ENCODE measurements at places on chromosomes 16 and 17.

DNA sequence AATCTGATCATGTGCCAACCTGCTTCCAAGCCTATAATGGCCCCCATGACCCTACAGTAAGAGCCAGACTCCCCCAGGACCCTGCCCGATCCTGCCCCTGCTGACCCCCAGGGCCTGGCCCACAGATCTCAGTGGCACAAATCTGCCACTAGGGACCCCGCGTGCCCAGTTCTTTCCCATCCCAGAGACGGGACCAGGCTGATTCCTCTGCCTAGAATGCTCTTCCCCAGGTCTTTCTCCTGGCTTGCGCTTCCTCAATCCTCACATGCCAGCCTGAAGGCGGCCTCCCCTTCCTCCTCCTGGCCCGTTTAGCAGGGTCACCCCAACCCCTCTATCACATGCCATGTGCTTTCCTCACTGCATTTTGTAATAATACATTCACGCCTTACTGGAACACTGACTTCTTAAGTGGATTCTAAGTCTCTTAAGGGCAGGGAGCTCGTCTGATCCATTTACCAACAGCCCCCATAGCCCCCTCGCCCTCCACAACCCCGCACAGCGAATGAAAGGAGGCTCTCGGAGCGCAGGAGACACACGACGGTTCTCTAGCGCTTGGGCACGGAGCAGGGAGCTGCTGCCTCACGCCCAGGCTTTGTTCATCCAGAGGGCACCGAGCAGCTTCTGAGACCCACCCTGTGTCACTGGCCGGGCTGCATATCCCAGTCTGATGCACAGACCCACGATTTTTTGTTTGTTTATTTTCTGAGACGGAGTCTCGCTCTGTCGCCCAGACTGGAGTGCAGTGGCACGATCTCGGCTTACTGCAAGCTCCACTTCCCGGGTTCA is 1.2 kb downstream of the TRIM65 start:
- DNase-seq, result no peak

DNA sequence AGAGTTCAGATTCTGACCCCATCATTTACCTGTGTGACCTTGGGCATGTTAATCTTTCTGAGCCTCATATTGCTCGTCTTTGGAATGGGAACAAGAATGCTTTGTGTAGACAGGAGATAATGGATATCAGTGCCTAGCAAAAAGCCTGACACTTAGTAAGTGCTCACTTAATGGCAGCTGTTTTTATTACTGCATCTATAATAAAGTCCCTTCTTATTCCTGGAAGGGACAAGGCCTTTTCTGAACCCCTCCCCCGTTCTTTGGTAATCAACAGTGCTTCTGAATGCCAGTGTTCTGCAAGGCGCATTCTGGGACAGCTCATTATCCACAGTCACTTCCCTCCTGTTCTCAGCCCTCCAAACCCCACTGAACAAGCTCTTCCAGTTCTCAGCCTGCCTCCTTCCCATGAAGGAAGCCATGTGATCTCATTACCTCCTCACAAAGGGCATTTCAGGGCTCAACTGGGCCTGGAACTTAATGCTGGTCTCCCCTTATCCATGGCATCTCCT is 25.1 kb upstream of the SUPT4H1 start:
- DNase-seq, result peak; percentile 27

- DNase-seq, result no peak
Observed at GRCh38 chr17:44501866-44502375, 1.3 kb downstream of the GPATCH8 start.

GRCh38 chr17:13204607-13205237 is 186.9 kb upstream of the ELAC2 start:
- DNase-seq, result no peak

DNA sequence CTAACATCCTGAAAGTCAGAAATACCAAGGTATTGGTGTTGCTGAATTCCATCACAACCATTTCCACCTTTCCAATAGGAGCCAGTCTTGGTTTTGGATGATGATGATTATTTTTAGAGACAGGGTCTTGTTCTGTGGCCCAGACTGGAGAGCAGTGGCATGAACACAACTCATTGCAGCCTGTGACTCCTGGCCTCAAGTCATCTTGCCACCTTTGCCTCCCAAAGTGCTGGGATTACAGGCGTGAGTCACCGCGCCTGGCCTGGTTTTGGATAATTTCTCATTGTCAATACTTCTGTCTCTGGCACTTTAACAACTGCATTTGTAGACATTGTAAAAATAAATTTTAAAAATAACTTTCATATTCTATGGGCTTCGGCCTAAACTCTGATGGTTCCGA is 22.6 kb downstream of the STAT5B start:
- no peak for DNase-seq

DNA sequence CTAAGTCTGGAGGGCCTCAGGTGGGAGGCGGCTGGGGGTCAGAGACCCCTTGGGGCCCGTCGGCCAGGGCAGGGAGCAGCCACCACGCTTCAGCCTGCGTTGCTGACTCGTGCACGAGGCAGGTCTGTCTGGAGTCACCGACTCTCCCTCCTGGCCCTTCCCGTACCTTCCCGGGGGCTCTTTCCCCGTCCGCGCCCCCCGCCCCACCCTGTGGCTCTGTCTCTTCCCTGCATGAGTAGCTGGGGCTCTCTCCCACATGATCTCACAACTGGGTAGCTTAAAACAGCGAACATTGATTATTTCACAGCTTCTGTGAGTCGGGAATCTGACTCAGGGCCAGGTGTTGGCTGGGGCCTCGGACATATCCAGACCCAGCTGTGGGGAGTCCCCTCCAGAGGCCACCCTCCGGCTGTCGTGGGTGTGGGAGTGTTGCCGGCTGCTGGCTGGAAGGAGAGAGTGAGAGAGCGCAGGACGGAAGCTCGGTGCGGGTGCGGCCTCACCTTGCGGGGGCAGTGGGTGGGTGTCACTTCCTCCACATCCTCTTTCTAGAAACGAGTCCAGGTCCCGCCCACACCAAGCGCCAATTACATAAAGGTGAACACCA is 17.3 kb downstream of the BAHCC1 start:
- no peak for DNase-seq

DNA sequence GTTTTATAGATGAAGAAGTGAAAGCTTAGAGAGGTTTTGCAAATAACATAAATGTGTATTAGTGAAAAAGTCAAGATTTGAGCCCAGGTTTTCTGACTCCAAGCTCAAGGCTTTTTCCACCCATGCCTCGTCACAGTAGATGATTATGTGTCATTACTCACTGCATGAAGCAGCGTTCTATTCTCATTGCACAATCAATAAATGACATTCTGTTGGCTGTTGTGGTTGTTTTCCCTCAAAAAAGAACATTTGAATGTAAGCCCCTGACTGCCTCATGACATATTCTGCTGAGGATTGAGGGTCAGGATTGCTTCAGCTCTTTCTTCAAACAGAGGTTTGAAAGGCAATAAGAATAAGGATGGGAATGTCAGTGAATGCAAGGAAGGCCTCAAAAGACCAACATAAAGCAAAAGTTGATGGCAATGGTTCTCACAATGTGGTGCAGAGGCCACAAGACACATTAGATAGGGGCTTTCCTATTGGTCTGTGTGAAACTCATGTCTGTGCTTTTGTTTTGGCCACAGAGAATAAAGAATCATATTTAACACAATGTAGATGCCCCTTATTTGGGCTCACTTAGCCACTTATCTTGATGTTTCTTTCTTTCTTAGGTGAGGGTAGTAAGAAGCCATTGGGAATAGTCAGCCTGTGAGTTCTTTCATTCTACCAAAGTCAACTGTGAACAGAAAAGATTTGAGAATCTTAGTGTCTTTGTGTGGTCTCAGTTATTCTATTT is 5.4 kb upstream of the MMD start:
- no peak for DNase-seq

DNA sequence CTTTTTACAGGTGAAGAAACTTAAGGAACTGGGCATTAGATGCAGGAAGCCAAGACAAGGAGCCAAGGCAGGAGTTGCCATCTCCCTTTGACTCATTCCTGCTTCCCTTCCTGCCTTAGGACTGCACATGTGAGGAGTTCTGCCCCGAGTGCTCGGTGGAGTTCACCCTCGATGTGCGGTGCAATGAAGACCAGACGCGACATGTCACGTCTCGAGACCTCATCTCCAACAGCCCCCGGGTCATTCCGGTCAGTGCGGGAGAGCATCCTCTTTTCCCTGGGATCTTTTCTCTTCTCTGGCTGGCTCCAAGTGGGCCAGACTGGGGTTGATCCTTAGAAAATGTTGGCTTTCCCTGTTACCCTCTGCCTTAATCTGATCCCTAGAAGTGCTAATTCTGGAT is 6.6 kb downstream of the POLR2C start:
- DNase-seq, result no peak

- no peak for DNase-seq
Observed at GRCh38 chr17:20092261-20092867, 83.2 kb downstream of the SPECC1 start.

DNA sequence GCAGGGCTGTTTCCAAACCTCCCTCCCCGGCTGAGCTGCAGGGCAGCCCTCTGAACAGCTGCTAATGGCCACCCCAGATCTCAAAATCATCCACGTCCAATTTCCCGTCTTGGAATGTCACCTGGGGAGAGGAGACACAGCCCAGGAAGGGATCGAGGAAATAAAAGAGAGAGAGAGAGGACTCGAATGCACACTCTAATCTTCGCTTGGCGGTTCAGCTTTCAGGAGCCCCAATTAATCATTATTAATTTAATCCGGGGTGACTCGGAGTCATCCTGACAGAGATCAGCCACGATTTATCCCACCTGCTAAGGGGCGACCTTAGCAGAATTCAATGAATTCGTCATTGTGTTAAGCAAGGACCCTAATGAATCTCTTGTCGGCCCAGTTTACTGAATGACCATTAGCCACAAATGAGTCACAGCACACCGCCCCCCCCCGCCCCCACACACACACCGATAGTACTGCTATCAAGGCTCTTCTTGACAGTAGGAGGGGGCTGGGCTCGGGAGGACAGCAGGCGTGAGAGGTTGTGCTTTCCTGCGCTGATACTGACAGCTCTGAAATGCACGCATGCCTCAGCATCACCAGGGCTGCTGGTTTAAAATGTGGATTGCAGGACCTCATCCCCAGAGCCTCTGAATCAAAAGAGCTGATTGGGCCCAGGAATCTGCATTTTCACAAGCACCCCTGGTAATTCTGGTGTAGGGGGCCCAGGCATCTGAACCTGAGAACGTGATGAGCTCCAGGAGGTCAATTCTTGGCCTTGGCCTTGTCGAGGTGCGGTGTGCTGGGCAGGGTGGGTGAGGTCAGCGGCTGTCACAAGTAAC is 190.0 kb upstream of the CIBAR2 start:
- DNase-seq, result no peak

DNA sequence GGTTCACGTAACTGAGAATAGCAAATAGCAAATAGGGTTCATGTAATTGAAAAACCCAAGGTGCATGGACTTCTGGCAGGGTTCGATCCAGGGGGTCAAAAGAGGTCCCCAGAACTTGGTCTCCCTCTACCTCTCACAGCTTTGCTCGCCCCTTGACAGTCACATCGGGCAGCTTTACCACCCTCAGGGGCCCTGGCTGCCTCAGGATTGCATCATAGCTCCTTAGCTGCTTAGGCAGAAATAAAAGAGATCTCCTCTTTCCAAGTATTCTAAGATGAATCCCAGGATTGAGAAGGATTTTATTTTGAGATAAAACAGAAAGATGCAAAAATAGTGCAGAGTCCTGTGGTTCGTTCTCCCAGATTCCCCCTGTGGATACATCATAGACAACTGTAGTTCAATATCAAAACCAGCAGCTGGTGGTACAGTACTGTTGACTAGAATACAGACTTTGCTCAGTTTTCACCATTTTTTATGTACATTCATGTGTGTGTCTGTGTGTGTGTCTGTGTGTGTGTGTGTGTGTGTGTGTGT is 12.8 kb downstream of the ADGRG3 start:
- no peak for DNase-seq

- peak; percentile 88 for DNase-seq
Observed at GRCh38 chr16:2777231-2777902, at the start of gene ELOB. Gene ELOB, minus strand, starts transcription at chr16:2777280. Its CDS starts 41 bp downstream, at chr16:2777239.

GRCh38 chr17:6489016-6489550 is 44.8 kb downstream of the PIMREG start:
- no peak for DNase-seq

DNA sequence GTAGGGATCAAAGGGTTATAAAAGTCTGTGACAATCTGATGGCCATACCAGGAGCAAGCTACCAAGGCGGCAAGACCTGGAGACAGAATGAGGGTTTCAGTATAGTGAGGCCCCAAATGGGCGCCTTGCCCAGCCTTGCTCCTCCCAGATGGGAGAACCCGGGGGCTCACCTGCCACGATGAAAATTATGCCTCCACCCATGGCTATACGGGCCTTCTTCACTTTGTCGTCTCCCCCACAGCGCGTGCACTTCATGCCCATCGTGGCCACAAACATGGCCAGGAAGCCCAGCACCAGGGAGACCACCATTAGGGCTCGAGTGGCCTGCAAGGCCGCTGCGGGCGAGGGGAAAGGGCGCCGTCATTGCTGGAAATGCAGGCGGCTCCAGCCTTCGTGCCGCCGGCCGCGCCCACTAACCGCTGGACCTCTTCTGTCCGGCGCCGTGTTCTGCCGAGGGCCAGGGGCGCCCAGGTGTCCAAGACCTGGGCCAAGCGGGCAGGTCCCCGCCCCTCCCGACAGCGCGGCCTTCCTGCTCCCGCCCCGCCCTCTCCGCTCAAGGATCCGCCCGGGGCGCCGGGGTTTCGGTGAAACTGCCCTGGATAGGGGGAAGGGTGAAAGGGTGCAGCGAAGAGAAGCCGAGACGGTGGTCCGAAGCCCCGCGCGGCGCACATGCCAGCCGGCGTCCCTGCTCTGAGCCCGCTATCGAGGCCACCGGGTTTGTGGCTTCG is 1.5 kb downstream of the CLDN7 start:
- DNase-seq, result peak; percentile 25

GRCh38 chr17:69093279-69093789 is 32.6 kb upstream of the ABCA9 start:
- DNase-seq, result peak; percentile 40

- DNase-seq, result no peak
Observed at GRCh38 chr16:61887903-61888302, 148.3 kb downstream of the CDH8 start.

- no peak for DNase-seq
Observed at GRCh38 chr17:31314782-31315100, 887 bp upstream of the EVI2B start.

- no peak for DNase-seq
Observed at GRCh38 chr16:55470533-55471371, 8.2 kb upstream of the MMP2 start.

DNA sequence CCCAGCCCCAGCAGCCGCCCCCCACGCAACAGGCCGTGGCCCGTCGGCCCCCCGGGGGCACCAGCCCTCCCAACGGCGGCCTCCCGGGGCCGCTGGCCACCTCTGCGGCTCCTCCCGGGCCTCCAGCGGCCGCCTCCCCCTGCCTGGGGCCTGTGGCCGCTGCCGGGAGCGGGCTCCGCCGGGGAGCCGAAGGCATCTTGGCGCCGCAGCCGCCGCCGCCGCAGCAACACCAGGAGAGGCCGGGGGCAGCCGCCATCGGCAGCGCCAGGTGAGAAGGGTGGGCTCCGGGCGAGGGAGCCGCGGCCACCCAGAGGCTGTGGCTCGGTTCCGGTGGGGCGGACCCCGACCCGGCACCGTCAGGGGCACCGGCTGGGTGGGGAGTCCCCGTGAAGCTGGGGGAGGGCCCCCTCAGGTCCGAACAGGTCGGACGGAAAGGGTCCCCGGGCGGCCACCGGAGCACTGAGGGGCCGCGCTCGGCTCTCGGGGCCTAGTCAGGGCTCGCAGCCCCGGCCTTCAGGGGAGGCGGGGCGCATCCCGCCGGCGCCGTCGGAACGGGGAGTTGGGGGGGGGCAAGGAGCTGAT is 583 bp downstream of the ATXN2L start:
- DNase-seq, result no peak

GRCh38 chr17:68089881-68090280 is 54.3 kb downstream of the KPNA2 start:
- DNase-seq, result no peak

GRCh38 chr17:19857640-19858039 is 10.1 kb downstream of the ULK2 start:
- no peak for DNase-seq

- DNase-seq, result no peak
Observed at GRCh38 chr16:14559809-14560241, 70.2 kb downstream of the PARN start.
